ENCODE measurements at places on chromosomes 6 and 20.

- DNase-seq = peak; percentile 53
Observed at GRCh38 chr20:44643596-44644229, 7.8 kb downstream of the ADA start.

GRCh38 chr6:107323133-107323785, 136.1 kb downstream of the PDSS2 start:
- DNase-seq = peak; percentile 21

GRCh38 chr6:89244241-89244985, 27.3 kb upstream of the GABRR1 start:
- DNase-seq = no peak

- no peak for DNase-seq
Observed at GRCh38 chr6:28729501-28730402, 194.0 kb downstream of the TRIM27 start.

DNA sequence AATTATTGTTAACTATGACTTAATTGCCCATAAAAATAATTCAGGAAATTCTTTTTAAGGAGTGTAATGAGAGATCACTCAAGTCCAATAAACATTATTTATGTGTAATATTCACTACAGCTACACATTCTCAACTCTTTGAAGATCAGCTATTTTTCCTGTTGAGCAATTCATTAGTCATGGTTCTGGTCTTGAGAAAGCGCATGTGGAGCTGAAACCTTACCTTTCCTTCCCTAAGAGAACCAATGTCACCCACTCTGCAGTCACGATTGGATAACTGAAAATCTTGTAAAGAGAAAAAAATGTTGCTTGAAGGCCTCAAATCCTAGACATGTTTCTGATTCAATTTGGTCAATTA, 736.9 kb upstream of the MARCKS start:
- peak; percentile 94 for DNase-seq

- no peak for DNase-seq
Observed at GRCh38 chr20:38098952-38099351, 65.4 kb downstream of the RPRD1B start.

DNA sequence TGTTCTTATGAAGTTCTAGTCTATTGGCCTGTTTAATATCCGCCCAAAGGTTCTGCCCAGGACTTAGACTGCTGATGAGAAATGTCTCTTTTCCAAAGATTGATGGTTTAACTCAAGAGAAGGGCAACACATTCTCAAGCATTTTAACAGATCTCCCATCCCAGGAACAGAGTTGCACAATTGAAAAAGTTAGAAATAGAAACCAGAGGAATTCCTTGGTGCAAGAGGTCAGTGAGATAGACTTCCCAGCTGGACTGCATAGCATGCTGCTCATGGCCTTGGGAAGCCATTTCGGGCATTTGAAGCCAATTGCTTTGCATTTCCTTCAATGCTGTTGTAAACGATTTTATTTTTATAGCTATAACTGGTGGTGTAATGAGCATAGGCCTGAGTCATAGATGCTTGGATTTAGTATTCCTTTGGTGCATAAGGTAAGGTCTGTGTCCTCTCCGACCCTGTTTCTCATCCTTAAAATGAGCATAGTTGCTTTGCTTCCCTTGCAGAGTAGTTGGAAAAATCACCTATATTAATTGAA, 292.2 kb upstream of the JAG1 start:
- peak; percentile 22 for DNase-seq

DNA sequence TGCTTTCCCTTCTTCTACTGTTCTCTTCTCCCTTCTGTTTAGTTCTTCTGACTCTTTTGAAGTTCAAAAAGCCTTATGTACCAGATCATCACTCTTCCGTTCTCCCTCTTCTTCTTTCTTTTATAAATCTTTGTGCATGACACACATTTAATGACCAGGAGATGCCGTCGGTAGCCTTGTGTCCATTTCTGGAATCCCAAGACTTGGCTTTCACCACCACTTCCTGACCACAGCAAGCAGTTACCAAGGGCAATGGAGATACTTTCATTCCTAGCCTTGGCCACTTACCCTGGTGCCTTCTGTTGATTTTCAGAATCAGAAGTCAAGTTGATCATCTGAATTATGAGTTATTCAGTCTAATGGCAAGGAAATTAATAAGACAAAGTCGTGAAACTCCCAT, 268.5 kb upstream of the QKI start:
- DNase-seq = no peak

DNA sequence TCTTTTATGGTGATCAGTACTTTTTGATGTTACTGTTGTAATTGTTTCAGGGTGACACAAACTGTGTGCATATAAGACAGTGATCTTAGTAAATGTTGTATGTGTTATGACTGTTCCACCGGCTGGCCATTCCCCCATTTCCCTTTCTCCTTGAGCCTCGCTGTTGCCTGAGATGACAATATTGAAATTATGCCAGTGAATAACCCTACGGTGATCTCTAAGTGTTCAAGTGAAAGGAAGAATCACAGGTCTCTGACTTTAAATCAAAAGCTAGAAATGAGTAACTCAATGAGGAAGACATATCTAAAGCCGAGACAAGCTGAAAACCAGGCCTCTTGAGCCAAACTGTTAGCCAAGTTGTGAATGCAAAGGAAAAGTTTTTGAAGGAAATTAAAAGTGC, 32.3 kb downstream of the TULP4 start:
- no peak for DNase-seq

- DNase-seq = no peak
Observed at GRCh38 chr6:161674930-161675682, 401.2 kb upstream of the AGPAT4 start.

GRCh38 chr6:107267634-107268033, 152.3 kb upstream of the BEND3 start:
- DNase-seq = no peak

- DNase-seq = no peak
Observed at GRCh38 chr6:154219250-154219649, 137.4 kb downstream of the IPCEF1 start.

GRCh38 chr6:97775012-97775411, 492.0 kb upstream of the MMS22L start:
- DNase-seq = no peak

- DNase-seq = no peak
Observed at GRCh38 chr6:117142995-117143394, 122.4 kb upstream of the VGLL2 start.

DNA sequence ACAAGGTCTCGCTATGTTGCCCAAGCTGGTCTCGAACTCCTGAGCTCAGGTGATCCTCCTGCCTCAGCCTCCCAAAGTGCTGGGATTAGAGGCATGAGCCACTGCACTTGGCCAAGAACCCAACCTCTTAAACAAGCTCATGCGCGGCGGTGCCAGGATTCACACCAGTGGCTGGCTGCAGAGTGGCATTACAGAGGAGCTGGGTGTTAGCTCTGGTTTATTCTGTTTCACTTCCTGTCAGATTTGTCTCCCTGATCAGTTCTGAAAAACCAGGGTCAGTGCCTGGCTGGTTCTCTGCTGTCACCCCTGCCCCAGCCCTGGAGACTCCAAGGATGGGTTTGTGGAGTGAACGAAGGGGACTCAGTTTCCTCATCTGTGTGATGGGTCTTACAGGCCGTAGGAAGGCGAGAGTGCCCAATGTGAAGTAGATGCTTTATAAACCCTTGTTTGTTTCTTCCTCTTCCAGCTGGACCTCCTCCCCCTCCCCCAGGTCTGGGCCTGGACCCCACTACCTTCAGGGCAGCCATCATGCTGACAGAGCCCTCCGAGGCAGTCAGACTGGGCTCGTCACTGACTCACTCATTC, 63.4 kb downstream of the UBE2V1 start:
- no peak for DNase-seq

GRCh38 chr20:35329435-35330139, 37.4 kb upstream of the FAM83C start:
- no peak for DNase-seq

- DNase-seq = no peak
Observed at GRCh38 chr6:157012355-157012754, 235.2 kb downstream of the ARID1B start.

DNA sequence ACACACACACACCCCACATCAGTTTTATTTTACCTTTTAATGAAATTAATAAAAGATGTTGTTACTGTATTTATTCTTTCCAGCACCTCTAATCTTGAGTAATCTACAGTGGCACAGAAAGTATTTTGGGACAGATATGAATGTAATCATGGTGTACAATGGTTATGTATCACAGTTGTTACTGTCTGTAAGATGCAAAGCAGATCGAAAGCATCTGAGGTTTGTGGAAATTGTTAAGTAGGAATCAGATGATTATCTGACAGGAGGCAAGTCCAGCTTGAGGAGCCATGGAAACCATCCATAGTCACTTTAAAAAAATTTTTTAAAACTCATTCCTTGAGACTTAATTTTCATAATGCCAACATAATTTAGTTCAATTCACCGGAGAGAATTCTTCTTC, 636.3 kb upstream of the MARCKS start:
- no peak for DNase-seq

DNA sequence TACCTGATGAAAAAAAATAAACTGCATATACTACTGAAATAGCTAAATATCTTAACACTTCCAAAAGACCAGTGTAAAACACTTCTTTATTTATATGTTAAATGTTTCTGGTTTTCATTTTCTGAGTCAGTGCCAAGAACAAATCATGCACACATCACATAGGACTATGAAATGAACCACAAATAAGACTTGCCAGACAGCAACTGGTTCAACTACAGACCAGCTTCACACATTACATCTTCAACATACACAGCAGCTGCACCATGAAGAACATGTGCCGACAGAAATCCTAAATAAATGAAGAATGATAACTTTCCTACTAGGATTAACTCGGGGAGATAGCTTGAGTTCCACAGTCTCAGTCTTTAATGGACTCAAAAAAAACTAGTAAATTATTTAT, 168.3 kb upstream of the STXBP5 start:
- peak; percentile 47 for DNase-seq

- DNase-seq = no peak
Observed at GRCh38 chr6:16759181-16759645, 2.0 kb downstream of the ATXN1 start.

GRCh38 chr6:139368661-139369060, 5.8 kb downstream of the CITED2 start:
- DNase-seq = no peak

DNA sequence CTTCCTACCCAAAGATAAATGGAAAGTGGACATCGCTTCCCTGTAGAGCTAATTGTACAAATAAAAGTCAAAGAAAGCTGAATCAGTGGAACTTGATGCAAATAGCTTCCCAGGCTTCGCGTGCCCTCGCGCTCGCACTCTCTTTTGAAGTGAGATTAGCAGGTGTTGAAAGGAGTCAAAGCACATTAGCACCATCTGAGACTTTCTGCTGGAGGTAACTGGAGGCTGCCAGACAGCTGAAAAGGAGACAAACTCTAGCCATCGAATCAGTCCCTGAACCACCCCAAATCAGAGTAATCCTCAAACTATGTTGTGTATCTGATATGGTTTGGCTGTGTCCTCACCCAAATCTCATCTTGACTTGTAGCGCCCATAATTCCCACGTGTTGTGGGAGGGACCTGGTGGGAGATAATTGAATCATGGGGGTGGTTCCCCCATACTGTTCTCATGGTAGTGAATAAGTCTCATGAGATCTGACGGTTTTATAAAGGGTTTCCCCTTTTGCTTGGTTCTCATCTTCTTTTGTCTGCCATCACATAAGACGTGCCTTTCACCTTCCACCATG, 23.7 kb downstream of the SULF2 start:
- no peak for DNase-seq

GRCh38 chr6:163170294-163170883, 244.1 kb upstream of the QKI start:
- DNase-seq = no peak

DNA sequence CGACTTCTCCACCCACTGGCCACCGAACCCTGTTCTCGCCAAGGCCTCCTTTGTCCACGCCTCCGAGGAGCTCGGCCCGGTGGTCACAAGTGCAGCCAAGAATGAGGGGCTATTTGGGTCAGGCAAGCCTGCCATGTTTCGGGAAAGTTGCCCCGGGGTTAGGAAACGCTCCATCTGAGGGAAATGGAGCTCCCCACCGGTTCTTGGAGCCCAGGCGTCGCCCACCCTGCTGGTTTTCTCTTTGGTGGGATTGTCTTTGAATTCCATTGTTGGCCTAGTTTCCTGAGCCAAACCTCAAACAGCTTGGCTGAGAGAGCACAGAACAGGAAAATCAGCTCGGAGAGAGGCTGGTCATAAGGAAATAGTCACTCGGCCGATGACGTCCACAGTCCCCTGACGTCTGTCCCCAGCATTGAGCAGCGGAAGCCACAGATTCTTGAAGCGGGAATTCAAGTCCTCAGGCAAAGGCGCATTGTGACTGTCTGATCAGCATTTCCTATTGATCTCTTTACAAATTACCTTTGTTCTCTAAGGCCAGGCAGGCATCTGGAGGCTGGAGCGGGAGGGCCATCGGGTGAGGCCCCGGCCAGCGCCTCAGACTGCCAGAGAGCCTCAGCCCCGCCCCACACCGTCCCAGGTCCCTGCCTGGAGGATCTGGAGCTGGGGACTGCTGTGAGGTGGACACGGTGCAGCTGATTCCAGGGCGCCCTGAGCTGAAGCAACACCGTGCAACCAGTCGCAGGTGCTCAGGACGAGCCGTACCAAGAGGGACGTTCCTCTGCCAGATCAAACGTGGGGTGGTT, 138.6 kb downstream of the DLL1 start:
- no peak for DNase-seq

- DNase-seq = no peak
Observed at GRCh38 chr6:39769012-39769411, 23.2 kb upstream of the DAAM2 start.

GRCh38 chr20:47818996-47819609, 33.8 kb upstream of the SULF2 start:
- DNase-seq = no peak

DNA sequence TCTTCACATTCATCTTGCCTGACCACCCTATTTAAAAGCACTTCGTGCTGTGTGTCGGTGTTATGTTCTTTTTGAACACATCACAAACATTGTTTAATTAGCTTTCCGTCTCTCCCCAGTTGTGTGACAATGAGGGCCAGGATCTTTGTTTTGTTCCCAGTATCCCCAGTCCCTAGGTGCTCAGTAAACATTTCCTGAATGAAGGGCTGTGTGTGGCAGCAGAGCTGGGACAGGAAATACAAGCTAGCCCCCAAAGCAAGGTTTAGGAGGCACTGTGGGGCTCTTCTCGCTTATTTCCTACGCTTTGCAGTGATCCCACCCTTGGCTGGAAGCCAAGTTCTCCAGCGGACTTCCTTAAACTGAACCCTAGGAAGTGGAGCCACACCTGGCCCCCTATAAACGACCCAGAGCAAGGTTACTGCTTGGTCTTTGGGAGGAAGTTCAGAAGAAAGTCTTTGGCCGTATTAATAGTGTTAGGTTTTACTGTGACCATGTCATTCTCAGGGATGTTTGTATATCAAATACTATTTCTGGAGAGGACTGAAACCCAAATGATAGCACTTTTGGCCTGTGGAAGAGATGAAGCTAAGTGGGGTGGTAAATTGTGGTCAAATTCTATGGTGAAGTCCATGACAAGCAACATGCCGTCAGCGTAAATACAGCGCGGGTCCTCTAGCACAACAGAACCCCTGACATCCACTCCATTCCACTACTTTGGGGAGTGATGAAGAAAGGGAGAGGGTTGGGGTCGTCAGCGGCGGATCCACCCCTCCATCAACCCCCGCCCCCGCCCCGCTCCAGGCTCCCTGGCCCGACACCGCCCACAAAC, 570 bp upstream of the FANCE start:
- DNase-seq = no peak

GRCh38 chr6:167979436-167980139, 17.9 kb upstream of the KIF25 start:
- DNase-seq = no peak

All from skeletal muscle cell (primary cell).